ENCODE measurements at places on chromosomes 5 and 9.

- DNase-seq: no peak
These were observed 54.1 kb downstream of the ABLIM3 start for GRCh38 chr5:149195337-149195887.

GRCh38 chr5:68476854-68477253 is 261.3 kb downstream of the PIK3R1 start:
- DNase-seq: no peak

DNA sequence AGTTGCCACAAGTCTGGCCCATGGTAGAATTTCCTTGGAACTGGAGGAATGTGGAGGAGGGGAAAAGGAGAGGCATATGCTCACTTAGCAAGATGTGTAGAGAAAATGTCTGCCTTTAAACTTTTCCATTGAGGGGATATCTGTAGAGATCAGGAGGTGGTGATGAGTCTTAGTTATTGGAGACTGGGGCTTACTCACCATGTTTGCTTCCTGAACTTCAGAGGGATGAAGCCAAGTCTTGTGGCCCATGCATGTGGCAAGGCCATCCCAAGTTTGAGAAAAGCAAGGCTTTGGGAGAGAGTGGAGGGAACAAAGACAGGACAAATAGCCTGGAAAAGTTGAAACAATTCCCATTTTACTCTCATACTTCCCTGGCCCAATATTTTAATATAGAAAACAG is 124.5 kb downstream of the GDNF start:
- DNase-seq: no peak

- DNase-seq: no peak
These were observed 70.8 kb upstream of the CDKN2B start for GRCh38 chr9:22079873-22080341.

DNA sequence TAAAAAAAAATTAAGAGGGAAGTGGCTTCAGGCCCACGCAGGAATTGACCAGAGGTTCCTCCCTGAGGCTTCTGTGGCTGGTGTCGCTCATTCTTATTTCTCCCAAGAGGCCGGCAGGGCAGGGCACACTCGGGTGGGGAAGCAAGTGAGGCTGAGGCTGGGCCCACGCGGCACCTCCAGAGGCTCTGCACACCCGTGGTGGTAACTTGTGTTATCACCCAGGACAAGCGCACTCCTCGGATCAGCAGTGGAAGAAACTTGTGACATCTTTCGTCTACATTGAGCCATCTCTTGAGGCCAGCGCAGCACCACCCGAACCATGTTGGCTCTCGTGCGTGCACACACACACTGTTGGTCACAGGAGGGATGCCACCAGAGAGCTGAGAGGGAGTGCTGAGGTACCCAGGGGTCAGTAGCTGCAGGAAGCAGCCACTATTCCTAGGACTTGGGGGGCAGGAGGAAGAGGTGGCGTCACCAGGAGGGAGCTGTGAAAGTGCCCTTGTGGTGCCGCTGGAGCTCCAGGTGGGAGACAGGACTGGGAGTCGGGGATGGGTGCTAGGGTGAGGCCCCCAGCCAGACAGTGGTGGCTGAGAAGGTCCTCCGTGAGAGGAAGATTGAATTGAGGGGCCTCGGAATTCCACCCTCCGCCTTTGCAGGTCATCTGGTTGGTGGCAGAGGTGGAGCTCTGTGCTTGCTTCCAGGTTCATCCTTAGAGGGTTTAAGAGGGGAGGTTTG is 6.4 kb downstream of the NDUFS6 start:
- no peak for DNase-seq

GRCh38 chr5:159497221-159497620 is 166.9 kb upstream of the IL12B start:
- no peak for DNase-seq

- no peak for DNase-seq
These were observed 12.1 kb downstream of the C9orf40 start for GRCh38 chr9:74940600-74940999.

DNA sequence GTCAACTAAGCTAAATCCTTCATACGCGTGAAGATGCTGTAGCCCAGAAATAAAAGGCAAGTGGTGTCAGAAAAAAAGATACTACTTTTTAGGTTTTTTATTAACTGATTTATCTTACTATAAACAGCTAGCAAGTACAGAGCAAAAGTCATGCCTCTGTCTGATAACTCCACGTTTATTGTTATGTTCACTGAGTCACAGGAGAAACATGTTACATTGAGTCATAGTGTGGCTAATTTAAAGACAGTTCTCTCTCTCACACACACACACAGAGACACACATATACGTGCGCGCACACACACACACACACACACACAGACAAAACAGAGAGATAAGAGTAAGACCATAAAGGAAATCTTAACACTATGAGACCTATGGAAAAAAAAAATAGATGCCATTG is 770.0 kb upstream of the CDH10 start:
- DNase-seq: no peak

- DNase-seq: no peak
These were observed 161.7 kb downstream of the RANBP17 start for GRCh38 chr5:171023508-171023907.

Data from stimulated activated CD8-positive, alpha-beta memory T cell treated with anti-CD3 and anti-CD28 coated beads, Interleukin-4, amount 100 ng/mL, for 4 hours (primary cell).